NCI-H1105 treated with DMSO at 0.1 percent for 48 hours (cell line): ENCODE measurements at places on chromosomes 7 and 10.

DNA sequence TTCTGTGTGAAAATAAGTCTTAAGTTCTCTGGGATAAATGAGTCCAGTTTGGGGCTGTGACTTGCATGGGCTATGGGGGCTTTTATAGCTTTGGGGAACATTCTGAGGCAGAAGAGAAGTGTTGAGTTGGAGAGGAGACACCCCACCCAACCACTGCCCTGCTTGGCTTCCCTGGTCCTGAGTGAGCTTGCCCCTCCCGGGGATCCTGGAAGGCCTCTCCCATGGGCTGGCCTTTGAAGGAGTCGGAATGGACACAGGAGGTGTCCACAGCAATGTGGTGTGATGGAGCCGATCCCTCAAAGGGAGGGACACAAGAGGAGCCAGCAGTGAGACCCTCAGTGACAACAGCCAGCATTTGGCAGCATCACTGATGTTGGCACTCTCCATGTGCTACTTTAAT lies 89.8 kb downstream of the GLRX3 start:
- no peak for DNase-seq

DNA sequence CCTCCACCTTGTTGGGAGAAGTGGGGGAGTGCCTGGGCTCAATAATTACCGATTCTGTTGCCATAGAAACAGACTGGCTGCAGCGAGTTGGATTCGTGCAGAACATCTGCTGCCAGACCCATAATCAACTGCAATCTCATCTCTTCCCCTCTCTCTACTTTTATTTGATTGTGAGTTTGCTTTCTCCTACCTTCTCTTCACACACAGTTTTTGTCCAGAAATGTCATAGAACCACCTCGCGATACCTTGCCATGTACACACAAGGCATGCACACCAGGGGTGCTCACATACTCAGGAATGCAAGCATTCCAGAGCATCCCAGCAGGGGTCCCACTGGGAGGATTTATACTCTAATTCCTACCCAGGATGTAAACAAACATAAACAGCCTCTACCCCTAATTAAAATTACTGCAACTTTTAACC lies 262.2 kb upstream of the AOAH start:
- DNase-seq = peak; percentile 90

DNA sequence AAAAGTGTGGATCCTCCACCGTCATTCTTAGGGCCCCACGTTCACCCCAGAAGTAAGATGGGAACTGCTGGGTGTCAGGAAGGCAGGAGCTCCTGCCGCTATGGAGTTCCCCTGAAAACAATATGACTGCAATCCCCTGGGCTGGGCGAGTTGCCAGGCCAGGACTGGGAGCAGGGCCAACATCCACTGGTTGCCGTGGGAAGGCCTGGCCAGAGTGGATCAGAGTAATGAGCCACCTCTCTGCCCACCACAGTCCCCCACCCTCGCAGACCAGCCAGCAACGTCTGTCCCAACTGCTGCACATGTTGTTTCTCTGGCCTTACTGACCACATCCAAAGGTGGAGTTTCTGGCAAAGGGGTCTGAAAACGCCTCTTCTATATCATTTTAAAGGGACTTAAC lies 86.6 kb downstream of the STRA8 start:
- peak; percentile 76 for DNase-seq

- DNase-seq = no peak
These were observed 4.4 kb downstream of the PRKAR2B start for GRCh38 chr7:107048783-107049418.

- no peak for DNase-seq
These were observed 119.3 kb upstream of the ACBD5 start for GRCh38 chr10:27359792-27360355.

- no peak for DNase-seq
These were observed 143.2 kb upstream of the C7orf33 start for GRCh38 chr7:148447221-148447849.

DNA sequence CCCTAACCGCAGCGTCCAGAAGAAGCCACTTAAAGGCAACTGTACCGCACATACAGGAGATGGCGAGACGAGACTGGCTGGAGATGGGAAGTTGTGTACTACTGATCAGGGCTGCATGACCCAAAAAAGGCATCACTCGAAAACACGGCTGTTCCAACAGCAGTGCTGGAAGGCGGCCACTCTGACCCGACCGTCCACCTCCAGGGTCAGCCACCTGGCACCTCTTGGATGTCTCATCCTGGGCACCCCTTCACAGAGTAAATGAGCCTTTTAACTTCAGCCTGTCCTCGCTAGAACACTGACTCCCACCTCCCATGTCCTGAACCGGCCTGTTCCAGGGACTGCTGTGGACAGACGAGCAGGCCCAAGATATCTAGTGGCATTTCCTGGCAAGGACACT lies 180.7 kb downstream of the DIP2C start:
- DNase-seq = no peak

DNA sequence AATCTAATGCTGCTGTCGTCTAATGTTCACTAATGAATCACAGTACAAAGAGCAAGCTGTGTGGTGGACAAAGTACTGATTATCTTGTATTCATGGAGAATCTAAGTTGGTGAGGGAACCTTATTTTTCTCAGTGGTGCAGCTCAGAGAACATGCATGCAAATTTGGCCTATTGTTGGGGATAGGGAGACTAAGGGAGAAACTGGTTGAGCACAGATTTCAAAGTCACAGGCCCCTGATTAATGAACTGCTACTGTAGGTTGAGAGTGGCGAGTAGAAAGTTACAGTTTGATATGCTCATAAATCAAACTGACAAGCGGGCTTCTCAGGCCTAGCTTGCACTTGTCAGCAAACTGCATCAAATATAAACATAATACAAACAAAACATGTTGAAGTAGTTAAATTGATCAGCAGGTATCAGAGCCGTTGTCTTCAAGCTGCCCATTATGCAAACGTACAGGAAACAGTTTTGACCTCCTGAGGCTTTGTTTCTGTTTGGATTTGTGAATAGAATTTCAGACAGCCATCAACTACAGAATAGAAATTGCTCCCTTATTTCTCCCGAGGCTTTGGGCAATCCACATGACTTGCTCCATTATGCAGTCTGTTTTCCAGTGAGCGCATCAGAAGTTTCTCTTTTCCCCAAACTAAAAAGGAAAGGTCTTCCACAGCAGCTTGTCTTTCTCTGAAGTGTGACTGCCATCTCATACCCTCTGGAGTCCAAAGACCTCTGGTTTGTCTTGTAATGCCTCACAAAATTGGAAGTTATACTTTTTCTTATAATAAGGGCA lies 215.8 kb downstream of the FOXP2 start:
- DNase-seq = peak; percentile 84

DNA sequence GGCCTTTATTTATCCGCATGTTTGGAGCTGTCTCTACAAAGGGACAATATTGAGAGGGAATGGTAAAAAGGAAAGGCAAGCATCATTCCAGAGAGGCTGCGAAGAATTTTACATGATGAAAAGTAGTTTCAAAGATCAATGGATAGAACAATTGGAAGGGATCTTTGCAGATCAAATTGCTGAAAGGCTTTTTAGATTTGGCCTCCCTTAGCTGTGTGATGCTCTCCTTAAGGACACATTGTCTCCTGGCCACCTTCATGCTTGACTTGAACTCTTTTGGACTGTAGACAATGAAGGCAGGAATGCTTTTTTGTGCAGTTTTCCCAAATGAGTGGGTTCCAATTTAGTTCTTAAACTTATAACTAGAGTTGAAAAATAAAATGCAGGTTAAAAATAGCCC lies 344.7 kb downstream of the ARL4A start:
- DNase-seq = no peak

DNA sequence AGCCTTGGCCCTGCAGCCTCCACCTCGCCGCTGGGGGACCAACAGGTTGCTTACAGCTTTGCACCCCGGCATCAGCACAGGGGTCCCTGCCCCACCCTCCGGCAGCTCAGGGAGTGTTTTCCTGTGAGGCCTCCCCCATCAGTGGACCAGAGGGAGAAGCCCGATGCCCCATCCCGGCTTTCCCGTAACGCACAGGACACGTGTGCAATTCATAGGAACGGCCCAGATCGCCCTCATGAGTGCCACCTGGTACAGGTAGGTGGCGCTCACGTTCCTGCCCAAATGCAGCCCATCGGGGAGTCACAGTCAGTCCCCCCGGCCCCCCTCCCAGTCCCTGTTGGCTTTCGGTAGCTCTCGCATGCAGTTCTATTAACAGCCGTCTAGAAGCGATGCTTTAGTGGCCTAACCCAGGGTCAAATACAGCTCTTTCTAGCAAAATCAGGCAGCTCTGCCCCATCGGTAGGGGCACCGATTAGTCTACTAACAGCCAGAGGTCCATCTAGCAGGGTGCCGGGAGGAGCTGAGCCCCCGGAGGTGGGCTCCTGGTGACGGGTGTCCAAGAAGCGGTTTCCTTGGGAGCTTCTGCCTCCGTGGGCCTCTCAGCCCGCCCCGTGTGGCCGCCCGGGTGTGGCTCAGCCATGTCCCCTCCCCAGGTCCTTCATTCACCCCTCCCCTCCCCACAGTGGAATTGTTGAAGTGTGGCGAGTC lies 48.4 kb upstream of the GTF2IRD1 start:
- DNase-seq = peak; percentile 67

DNA sequence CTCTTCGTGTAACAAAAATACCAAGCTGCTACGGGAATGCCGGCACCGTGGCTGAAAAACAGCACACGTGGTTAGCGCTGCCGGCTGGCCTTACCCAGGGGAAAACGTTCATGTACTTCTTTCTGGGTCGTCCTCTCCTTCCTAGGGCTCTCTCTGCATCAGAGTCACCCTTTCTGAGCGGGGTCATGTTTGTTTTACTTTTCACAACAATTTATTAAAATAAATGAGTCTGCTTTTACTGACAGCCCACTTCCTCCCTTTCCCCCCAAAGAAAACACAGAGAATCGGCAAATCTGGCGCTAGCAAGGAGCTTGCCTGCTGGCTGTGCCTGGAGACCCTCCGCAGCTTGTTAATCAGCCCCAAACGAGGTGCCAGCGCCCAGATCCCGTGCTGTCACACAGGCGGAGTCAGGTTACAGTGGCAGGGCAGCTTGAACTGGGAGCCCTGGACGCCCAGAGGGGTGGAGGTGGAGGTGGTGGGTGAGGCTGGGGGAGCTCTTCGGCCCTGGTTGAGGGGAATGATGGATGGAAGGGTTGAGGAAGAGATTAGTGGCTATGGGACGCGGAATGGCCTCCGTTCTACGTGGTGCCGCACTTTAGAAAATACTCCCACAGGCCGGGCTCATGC lies 162.2 kb upstream of the TNS3 start:
- no peak for DNase-seq

- no peak for DNase-seq
These were observed 68.2 kb downstream of the C10orf143 start for GRCh38 chr10:130042381-130042780.

- no peak for DNase-seq
These were observed 203.0 kb downstream of the TNS3 start for GRCh38 chr7:47378728-47379395.

- no peak for DNase-seq
These were observed 123.7 kb downstream of the GRK5 start for GRCh38 chr10:119331061-119331460.

- DNase-seq = no peak
These were observed 21.2 kb upstream of the ZMIZ1 start for GRCh38 chr10:79047584-79047874.

- no peak for DNase-seq
These were observed 121.6 kb upstream of the LYZL2 start for GRCh38 chr10:30750971-30751677.

- no peak for DNase-seq
These were observed 51.6 kb downstream of the ARMH3 start for GRCh38 chr10:102004376-102004775.

- DNase-seq = no peak
These were observed 492.1 kb downstream of the DNAJB6 start for GRCh38 chr7:157828881-157829280.

GRCh38 chr10:113148901-113149300 lies 198.9 kb downstream of the TCF7L2 start:
- DNase-seq = no peak

DNA sequence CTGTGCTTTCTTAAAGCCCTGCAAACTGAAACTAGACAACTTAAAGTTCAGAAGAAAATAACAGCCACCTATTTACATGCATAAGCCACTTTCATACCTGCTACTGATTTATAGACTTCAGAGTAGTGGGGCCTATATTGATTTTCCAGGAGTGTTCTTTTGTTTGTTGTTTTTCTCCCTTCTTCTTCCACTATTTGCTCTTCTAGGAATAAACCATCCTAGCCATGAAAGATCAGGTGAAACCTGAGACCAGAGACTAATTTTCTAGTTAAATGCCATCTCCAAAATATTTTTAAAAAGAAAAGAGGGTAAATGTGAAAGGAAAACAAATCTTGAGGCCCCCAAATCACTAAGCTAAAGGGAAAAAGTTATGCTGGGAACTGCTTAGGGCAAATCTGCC lies 72.4 kb upstream of the C1GALT1 start:
- DNase-seq = peak; percentile 26

- no peak for DNase-seq
These were observed 94.3 kb upstream of the IL6 start for GRCh38 chr7:22632674-22633073.

- DNase-seq = no peak
These were observed 196.9 kb downstream of the ZEB1 start for GRCh38 chr10:31515819-31516402.

DNA sequence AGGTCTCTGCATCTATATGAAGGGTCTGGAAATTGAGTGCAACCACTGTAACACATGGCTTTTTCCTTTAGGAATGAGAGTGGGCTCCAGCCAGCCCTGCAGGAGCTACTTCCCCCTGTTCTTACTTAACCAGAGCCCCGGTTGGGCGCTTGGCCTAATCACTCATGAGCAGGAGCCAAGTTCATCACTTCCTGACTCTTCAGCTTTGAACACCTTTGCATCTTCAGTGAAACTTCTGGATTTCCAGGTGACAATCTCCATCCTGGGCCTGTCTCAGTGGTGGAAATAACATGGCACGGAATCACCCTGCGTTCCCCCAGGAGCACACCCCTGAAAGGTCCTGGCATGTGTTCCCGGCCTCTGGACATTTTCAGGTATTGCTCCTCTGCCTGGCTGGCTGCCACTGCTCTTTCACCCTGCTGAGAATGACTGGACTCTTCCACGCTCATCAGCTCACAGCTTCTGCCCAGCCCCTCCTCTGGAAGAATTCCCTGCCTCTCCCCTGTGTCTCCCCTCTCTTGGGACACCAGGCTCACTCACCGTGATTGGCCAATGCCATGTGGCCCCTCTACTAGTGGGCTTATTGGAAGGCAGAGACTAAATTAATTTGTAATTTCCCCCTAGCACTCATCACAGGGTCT lies 229.1 kb upstream of the GRB10 start:
- no peak for DNase-seq

DNA sequence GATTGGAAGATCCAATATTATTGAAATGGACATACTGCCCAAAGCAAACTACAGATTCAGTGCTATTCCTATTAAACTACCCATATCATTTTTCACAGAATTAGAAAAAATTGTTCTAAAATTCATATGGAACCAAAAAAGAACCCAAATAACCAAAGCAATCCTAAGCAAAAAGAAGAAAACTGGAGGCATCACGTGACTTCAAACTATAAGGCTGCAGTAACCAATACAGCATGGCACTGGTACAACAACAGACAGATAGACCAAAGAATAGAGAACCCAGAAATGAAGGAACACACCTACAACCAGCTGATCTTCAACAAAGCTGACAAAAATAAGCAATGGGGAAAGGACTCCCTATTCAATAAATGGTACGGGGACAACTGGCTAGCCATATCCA lies 765.4 kb downstream of the SORCS3 start:
- DNase-seq = no peak
